Fibroblast of the aortic adventitia (primary cell): ENCODE measurements at places on chromosomes 5 and 9. TPM values are rescaled to one million over a fixed set of nuclear protein-coding genes. Genes with fewer than 3 reads are reported as not detected.

Gene KLHL9
- 39.0 and 48.4 TPM in 2 replicates for total RNA-seq

Gene ZNF300
- 7.5 and 8.1 TPM in 2 replicates for total RNA-seq

Gene NDFIP1
- 36.3 and 71.4 TPM in 2 replicates for total RNA-seq

Gene ORM2
- total RNA-seq, result not detected in 2 replicates

Gene SELENOP
- 58.1 and 119 TPM in 2 replicates for total RNA-seq

Gene CTNND2
- 1.9 TPM in 1 of 2 replicates, not detected in the other for total RNA-seq

Gene FOXD4
- total RNA-seq, result 0.27 TPM in 1 of 2 replicates, not detected in the other

Gene PCDHGC5
- total RNA-seq, result 7.0 and 10.5 TPM in 2 replicates

Gene SLC34A3
- not detected in 2 replicates for total RNA-seq

Gene SHOC1
- 0.09 TPM in 1 of 2 replicates, not detected in the other for total RNA-seq

Gene FOXD4L6
- not detected in 2 replicates for total RNA-seq

Gene GALNT12
- total RNA-seq, result 24.9 and 138 TPM in 2 replicates

Gene FRRS1L
- total RNA-seq, result 0.08 and 0.18 TPM in 2 replicates

Gene WNT8A
- total RNA-seq, result not detected in 2 replicates

Gene RASGRF2
- 0.49 and 3.3 TPM in 2 replicates for total RNA-seq

Gene C5orf52
- total RNA-seq, result not detected in 2 replicates

Gene GRM6
- not detected in 2 replicates for total RNA-seq

Gene CYLC2
- total RNA-seq, result not detected in 2 replicates

Gene NR4A3
- 1.1 and 1.5 TPM in 2 replicates for total RNA-seq

Gene IL11RA
- 23.8 and 26.7 TPM in 2 replicates for total RNA-seq
